Progenitor cell of endocrine pancreas (in vitro differentiated cells): ENCODE measurements at places on chromosomes 5 and 9. TPM values are rescaled to one million over a fixed set of nuclear protein-coding genes. Genes with fewer than 3 reads are reported as not detected.

DNA sequence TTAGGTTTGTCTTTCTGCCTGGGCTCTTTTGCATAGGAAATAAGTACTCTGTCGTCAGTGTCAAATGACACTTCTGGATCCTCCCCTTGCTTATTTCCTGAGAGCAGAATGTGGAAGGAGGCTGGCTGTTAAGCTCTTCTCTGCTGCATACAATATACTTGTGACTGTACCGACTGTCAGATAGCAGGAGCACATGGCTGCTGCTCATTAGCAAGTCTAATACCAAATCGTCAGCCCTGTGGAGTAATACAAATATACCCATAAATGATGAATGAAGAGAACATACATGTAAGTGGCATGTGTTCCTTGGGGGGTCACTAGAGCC is at the start of gene GPR151:
Gene GPR151 (minus strand): TSS at position 40 of the 325 bp plus-strand sequence. CDS start 77 bp downstream, outside the sequence.
- DNase-seq, result no peak

SPATA9 gene
- total RNA-seq, result 0.82 TPM in 1 of 2 replicates, not detected in the other

GRCh38 chr5:61429906-61430305 is 97.8 kb downstream of the ZSWIM6 start:
- DNase-seq, result no peak

DNA sequence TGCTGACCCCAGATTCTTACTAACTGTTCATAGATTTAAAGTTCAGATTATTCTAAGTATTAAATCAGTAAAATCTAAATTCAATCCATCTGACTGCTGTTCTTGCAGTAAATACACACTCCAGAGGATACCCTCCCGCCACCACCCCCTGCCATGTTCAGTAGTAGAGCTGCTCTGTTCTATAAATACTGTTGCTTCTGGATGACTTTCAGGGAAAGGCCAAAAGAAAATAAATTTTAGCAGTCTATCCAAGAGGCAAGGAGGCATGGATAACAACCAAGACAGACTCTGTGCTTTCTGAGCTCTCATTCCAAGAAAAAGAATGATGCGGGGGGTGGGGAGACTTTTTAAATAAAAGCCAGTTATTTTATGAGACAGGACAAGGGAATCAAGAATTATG is 115.1 kb downstream of the ADAMTS6 start:
- DNase-seq, result no peak

DOCK2 gene
- total RNA-seq, result 0.78 TPM in 1 of 2 replicates, not detected in the other

DNA sequence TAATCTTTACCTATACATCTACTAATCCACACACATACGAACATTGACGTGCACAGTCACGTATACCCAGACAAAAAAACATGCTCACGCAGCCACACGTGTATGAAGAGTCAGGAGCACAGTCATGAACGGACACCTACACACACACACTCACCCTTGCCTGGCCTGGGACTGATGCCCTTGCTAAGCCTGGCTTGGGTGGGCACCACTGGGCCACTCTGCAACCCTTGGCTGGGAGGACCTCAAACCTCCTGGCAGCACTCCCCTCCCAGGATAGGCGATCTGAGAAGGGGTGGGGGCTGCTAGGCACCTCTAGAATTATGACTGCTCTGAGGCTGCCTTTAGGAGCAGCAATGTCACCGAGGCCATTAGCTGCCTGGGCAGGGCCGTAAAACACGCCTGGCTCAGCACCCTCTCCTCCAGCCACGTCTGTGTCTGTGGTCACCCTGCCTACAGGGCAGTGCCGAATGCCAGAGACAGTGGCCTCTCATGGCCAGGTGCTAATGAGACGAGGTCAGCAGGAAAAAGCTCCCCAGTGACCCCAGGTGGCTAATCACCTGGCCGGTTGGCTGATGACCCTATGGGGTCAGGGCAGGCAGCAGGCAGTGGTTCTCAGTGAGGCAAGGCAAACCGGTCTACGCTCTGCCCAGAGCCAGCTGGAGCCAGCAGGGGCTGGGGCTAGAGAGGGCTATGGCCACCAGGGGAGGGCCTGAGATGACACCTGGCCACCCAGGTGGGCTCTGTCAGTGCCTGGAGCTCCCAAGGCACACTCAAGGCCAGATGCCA is 33.7 kb upstream of the MVB12B start:
- DNase-seq, result no peak

SMIM33 gene
- total RNA-seq, result not detected in 2 replicates

DNA sequence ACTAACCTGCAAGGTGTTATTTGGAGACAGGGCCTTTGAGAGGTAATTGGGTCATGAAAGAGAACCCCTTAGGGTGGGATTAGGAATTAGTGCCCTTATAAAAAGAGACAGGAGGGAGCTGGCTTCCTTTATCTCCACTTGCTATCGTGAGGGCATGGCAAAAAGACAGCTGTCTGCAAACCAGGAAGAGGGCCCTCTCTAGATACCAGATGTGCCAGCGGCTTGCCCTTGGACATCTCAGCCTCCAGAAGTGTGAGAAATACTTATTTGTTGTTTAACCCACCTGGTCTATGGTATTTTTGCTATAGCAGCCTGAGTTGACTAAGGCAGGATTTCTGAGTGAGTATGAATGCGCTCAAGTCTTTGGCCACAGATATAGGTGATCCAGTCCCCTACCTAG is 978 bp upstream of the RGS14 start:
- no peak for DNase-seq

DNA sequence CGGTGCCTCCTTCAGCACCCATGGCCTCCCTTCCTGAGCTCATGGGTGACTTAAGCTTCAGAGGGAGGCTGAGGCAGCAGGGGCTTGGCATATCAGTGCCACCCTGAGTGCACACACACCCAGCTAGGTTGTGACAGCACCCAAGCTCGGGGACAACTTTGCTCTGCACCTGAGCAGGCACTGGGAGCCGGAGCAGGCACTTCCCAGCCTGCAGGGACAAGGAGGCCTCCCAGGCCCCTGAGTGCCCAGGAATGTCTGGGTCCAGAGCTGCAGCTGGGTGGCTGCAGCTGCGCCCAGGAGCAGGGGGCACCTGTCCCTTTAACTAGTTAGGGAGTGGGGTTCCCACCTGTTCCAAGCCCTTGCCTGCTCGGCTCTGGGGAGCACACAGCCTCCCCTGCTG is 48.7 kb upstream of the CDH12 start:
- no peak for DNase-seq

- DNase-seq, result peak; percentile 45
Measured at GRCh38 chr5:74866596-74867162, 492 bp upstream of the FAM169A start.

DNA sequence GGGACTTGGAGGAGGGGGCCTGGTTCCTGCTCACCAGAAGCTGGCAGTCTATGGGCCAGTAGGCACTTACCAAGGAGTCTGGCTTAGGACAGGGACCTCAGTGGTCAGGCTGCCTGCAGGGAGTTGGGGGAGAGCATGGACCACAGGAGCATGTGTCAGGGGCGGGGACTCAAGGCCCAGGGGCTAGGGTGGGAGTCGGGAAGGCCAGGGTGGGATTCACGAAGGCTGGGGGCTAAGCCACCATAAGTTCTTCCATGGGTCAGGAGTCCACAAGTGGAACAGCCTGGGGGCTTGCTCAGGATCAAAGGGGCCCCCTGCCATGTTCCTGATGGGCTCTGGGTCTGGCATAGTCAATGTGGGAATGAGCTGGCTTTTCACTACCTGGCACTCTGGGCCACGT is 11.5 kb upstream of the SLC25A48 start:
- DNase-seq, result no peak

MEIKIN gene
- not detected in 2 replicates for total RNA-seq

- no peak for DNase-seq
Measured at GRCh38 chr9:87120610-87121009, 173.3 kb upstream of the GAS1 start.

- DNase-seq, result no peak
Measured at GRCh38 chr5:72388646-72389045, 68.5 kb downstream of the PTCD2 start.

INSL4 gene
- total RNA-seq, result not detected in 2 replicates

FAM78A gene
- total RNA-seq, result 1.9 and 2.0 TPM in 2 replicates

PCDHA1 gene
- total RNA-seq, result not detected in 2 replicates

DNA sequence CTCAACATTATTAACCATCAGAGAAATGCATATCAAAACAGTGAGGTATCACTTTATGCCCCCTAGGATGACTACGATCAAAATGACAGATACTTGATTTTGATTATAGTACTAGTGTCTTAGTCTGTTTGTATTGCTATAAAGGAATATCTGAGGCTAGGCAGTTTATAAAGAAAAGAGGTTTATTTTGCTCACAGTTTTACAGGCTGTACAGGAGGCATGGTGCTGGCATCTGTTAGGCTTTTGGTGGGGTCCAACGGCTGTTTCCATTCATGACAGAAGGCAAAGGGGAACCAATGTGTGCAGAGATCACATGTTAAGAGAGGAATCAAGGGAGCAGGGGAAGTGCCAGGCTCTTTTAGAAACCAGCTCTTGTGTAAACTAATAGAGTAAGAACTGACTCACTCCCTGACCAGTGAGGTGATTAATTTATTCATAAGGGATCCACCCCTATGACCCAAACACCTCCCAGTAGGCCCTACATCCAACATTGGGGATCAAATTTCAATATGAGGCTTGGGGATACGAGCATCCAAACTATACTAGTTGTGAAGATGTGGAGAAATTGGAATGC is 16.0 kb upstream of the AFF4 start:
- no peak for DNase-seq

DNA sequence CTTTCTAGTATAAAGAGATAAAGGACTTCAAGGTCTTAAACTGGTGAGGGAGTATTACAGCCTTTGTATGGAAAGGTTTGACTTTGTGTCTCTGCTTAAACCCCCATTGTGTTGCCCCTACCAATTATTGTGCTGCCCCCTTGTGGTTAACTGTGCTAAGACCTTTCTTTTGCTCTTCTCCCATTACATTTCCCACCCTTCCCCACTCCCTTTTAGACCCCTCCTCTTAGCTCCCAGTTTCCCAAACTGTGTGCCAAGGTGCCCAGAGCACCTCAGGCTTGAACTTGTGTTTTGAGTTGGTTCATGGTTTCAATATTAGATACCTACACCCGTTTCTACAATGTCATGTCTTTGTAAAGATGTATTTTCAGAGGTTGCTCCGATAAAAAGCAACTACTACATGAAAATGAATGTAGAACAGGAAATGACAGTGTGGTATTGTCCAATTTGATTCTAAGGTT is 2.9 kb downstream of the JAK2 start:
- peak; percentile 31 for DNase-seq

MARCOL gene
- not detected in 2 replicates for total RNA-seq

PCDHGB4 gene
- total RNA-seq, result 16.1 and 17.0 TPM in 2 replicates

SLC12A2 gene
- total RNA-seq, result 51.7 and 57.4 TPM in 2 replicates

DNA sequence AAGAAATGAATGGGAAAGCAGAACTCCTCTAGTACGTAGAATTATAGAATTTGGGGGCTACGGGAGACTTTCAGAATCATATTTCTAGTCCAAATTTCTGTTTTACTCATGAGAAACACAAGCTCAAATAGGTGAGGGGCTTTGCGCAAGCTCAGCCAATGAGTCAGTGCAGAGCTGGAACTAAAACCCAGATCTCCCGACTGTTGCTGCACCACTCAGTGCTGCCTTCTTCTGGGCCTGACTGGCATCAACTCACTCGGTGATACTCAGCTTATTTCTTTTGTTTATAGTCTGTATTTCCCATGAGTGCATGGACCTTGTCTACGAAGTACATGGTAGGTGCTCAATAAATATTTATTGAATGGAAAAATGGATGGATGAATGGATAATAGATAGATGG is 280.2 kb downstream of the CDK5RAP2 start:
- DNase-seq, result no peak

DNA sequence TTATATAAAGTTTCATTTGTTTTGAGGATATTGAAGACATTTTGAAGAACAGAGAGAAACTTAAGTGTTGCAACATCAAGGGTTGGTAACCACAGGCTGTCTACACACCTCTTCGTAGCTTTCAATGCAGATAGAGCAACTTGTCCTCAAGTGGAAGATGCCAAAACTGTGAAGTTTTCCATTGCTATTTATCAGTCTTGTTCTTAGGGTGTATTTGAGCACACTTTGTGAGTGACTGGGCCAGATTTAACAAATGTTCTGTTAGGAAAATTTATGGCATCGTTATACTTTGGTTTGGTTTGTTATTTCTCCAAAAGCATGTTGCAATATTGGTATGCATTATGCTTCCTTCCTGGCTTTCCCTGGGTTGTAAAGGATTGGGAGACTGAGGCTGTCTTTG is 31.6 kb downstream of the NNT start:
- no peak for DNase-seq

DNA sequence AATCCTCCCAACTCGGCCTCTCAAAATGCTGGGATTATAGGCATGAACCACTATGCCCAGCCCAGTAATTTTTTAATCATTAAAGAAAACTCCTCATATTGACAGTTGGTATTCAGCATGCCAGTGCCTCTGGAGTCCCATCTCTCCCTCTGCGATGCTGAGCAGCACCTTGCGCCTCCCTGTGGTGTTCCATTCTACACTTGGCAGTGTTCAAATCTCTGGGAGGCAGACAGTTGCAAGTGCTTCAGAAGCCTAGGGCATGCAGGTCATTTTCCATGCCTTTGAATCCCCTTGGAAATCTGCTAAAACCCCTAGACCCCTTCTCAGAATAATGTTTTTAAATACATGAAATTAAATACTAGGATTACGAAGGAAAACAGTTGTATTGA is 41.3 kb downstream of the GARNL3 start:
- DNase-seq, result no peak

DNA sequence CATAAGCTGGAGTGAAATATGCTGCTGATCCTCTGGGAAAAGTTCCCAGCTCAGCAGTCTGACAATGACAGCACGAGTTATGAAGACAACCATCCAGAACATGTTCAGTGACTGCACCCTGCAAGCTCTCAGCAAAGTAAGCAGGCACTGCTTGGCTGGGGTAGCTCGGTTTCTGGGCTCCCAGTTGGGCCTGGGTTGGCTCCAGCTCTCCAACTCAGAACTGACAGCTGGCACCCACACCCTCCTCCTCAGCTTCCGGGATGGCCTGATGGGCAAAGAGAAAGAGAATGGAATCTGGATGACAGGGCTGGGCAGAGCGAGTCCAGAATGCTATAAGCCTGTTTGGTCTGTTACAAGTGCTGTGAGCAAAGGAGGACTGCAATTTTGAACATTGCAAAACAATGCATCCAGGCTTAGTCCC is 185.0 kb downstream of the CSNK1G3 start:
- no peak for DNase-seq

- no peak for DNase-seq
Measured at GRCh38 chr9:129901993-129902739, 66.9 kb downstream of the USP20 start.

GRCh38 chr9:96522366-96522765 is 72.4 kb downstream of the HABP4 start:
- DNase-seq, result no peak
